ENCODE measurements at places on chromosomes 16 and 17. TPM values are rescaled to one million over a fixed set of nuclear protein-coding genes. Genes with fewer than 3 reads are reported as not detected.

ITGB4 gene
- 1.4 TPM for total RNA-seq

NUBP1 gene
- 38.6 TPM for total RNA-seq

PGS1 gene
- total RNA-seq: 42.7 TPM

SARM1 gene
- 47.5 TPM for total RNA-seq

SLC5A11 gene
- not detected for total RNA-seq

CD300C gene
- total RNA-seq: not detected

ACSM2A gene
- total RNA-seq: not detected

CBX2 gene
- 95.4 TPM for total RNA-seq

NOG gene
- total RNA-seq: 0.65 TPM

ACAP1 gene
- total RNA-seq: 1.3 TPM

All from neural crest cell (in vitro differentiated cells).